DMS79 treated with DMSO at 0.1 percent for 48 hours (cell line): ENCODE measurements at places on chromosomes 1 and 21.
A peak's percentile ranks its signal among the peaks of the same experiment; 100 is the strongest.

DNA sequence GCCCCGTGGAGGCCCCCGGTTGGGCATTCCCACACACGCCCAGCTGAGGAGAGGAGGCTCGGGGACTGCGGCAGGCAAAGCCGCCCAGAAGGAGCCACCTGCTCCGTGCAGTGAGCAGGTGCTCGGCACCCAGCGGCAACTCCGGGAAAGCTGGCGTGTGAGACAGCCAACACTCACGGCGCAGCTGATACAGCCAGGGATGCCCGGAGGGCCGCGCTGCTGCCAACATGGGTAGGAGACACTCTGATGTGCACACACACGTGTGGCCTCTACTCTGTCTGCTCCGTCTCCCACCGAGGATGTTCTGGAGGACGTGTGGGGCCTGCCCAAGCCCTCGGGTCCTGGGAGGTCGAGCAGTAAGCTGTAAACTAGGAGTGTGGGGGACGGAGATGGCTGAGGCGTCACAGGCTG lies 12.9 kb downstream of the MORN1 start:
- no peak for DNase-seq

DNA sequence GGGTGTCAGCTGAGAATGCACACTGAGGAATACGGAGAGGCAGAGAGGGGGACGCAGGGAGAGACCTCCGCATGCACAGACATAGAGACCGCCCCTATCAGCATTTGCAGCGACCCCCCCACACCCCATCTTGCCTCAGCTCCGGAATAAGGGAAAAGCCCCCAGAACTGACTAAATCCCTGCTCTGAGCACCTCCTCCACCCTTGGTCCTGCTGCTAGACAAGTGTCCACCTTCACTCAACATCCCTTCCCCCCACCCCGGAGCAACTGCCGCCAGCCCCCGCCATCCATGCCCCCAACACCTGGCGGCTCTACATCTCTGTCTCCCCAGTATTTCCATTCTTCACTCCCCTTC lies 769 bp downstream of the SV2A start:
- no peak for DNase-seq

GRCh38 chr1:116503546-116504307 lies 67.1 kb downstream of the CD58 start:
- DNase-seq: no peak

DNA sequence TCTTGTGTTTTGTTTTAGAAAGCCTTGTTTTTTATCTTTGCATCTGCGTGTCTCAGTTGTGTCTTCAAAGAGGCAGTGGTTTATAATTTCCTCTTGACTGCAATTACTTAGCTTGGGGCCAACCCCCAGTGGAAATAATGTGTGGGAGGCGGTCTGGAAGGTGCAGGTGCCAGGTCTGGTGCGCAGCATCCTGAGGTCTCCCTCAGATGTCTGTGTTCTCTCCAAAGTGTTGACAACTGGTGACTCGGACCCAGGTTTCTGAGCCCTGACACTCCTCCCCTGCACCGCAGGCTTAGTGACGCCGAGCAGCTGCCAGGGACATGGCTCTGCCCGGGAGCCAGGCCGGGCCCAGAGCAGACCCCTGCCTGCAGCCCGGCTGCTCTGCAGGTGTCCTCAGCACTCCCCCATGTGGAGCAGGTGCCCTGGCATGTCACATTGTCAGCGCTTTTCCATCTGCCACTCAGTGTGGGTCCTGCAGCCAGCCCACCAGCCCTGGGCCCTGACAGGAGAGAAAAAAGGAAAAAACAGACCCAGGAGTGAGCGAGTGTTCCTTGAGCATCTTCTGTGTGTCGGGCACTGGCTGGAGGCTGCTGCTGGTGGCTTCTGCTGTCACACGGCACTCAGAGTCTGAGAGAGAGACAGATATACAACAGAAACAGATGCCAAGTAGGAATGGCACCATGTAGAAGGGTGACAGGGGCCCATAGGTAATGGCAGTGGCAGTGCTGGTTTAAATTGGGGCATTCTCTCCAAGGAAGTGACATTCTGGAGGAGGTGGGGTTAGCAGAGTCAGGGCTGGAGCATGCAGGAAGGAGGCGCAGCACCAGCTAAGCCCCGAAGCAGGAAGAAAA lies 24.8 kb upstream of the SELENON start:
- DNase-seq: peak; percentile 96

GRCh38 chr1:22418933-22419382 lies 32.7 kb upstream of the ZBTB40 start:
- DNase-seq: no peak

DNA sequence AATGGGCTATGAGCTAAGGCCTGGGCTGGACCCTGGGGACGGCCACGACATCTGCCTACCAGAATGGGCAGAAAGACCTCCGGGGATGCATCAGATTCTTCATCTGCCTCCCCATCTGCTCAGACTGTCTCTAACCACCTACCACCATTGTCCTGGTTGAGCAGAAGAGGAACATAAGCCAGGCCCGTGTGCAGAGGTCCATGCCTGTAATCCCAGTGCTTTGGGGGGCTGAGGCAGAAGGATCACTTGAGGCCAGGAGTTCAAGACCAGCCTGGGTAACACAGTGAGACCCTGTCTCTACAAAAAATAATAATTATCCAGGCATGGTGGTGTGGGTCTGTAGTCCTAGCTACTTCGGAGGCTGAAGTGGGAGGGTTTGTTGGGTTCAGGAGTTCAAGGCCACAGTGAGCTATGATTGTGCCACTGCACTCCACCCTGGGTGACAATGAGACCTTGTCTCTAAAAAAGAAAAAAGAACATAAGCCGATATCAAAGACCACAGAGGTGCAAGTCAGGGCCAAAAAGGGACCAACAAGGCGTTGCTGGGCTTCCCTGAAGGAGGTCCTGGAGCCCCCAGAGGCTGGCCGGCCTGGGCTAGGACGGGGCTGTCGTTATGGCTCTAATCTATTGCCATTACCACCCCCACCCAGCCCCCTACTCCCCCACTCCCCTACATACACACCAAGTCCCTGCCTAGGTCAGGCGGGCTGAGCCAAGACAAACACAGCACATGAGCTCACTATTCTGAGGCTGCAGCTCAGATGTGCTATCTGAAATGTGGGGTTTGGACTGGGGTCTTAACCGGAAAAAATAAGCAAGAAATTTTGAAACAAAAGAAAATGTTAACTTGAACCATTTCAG lies 239.2 kb upstream of the RAB4A start:
- DNase-seq: no peak

DNA sequence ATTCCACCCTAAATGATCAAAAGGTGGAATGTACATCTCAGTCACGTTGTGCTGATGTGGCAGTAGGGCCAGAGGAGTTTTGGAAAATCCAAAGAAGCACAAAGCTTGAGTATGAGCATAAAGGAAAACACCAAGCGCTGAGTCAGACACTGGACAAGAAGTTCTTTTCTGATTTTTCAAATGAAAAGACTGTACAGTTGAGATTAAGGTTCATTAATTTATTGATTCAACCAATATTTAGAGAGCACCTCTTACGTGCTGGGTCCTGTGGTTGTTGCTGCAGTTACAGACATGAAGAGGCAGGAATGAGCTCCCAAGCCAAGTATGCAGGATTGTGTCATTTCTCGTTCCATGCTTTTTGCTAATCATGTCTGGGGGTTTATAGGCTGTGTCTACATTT lies 28.9 kb upstream of the APP start:
- DNase-seq: no peak

- DNase-seq: no peak
Measured at GRCh38 chr21:33966324-33966949, 50.8 kb upstream of the ATP5PO start.

DNA sequence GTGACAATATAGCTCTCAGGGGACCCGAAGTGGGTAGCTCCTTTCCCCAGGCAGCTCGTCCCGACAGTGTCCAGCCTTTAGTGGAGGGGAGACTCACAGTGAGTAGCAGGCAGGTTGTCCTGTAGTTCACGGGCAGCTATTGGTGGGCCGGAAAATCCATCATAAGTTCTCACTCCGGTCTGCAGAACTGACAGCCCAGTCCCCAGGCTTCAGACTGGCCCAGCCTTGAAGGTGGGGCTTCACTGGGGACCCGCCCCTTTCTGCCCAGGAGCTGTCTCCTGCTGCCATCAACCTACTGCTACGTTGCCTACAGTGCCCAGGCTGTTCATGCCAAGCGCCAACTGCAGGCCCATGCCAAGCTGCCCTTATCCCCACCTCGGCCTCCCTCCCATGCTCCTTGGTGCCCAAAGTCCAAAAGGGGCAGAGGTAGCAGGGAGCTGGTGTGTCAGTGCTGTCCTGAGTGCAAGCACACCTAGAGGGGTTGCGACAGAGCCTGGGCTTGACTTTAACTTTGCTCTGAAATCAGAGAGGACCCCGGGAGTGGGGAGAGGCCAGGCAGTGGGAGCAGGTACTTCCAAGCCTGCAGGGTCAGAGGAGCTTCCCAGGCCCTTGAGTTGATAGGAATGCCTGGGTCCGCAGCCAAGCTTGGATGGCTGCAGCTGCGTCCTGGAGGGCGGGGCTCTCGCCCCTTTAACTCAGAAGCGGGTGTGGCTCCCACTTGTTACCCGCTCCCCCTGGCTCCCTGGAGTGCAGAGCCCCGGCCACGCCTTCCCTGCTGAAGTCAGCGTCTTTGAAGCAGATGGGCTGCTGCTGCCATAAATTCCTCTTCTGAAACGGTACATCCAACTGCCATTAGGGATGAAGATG lies 1144.3 kb upstream of the NCAM2 start:
- DNase-seq: no peak

- no peak for DNase-seq
Measured at GRCh38 chr1:46672696-46673095, 1.0 kb downstream of the TEX38 start.

DNA sequence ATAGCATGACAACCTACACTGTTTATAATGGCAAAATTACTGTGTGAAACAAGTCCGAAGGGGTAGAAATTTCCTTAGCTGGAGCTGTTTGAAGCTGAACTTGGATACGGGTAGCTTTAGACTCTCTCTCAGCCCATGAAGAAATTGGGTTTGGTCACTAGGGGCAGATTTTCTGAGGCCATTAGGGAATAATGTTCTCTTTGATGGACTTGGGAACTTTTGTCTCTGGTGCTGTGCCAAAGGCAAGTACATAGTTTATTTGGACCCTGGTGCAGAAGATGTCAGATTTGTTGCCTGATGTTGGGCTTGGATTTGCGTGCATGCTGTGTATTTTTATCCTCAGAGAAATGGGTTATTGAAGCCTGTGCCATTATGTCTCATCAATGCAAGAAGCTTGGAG lies 109.6 kb downstream of the VPS13D start:
- no peak for DNase-seq

DNA sequence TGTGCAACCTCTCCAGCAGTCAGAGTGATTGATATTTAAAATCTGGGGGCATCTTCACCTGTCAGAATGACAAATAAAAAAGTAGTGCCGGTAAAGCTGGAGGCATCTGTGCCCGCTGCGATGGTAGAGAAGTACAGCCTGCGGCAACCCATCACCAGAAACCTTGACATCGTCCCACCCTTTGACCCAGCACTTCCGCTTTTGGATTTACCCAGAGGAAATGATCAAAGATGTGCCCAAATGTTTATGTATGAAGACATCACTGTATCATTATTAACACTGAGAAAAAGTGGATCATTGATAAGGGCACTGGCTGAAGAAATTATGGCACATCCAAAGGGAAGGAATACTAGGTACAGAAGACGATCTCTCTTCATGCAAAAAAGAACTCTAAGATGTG lies 96.0 kb downstream of the PGBD5 start:
- no peak for DNase-seq

- no peak for DNase-seq
Measured at GRCh38 chr21:30713766-30714165, 4.8 kb downstream of the KRTAP21-3 start.

DNA sequence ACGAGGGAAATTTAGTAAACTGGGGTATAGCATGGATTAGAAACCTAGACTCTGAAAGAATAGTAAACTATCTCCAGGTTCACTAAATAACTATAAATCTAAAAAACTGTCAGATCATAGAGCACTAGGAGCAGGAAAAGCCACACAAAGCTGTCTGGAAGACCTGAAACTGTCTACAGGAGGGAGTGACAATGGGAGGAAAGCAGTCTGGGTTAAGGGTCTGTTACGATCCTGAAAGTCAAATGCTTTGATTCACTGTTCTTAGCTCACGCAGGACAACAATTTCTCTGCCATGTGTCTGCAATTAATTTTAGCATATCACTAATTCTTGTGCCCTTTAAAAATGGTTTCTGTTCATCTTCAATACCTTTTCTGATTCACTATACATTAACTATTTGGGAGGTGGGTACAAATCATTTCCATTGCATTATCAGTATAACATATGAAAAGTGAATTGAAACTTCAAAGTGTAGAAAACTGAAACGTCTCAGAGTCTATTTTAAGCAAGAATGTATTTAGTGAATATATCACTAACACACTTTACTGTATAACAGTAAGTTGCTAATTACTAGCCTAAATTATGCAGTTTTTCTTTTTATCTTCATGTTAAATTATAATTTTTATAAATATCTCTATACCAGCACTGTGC lies 18.4 kb downstream of the CEP170 start:
- no peak for DNase-seq

- no peak for DNase-seq
Measured at GRCh38 chr1:31099293-31100032, 33.9 kb upstream of the PUM1 start.

DNA sequence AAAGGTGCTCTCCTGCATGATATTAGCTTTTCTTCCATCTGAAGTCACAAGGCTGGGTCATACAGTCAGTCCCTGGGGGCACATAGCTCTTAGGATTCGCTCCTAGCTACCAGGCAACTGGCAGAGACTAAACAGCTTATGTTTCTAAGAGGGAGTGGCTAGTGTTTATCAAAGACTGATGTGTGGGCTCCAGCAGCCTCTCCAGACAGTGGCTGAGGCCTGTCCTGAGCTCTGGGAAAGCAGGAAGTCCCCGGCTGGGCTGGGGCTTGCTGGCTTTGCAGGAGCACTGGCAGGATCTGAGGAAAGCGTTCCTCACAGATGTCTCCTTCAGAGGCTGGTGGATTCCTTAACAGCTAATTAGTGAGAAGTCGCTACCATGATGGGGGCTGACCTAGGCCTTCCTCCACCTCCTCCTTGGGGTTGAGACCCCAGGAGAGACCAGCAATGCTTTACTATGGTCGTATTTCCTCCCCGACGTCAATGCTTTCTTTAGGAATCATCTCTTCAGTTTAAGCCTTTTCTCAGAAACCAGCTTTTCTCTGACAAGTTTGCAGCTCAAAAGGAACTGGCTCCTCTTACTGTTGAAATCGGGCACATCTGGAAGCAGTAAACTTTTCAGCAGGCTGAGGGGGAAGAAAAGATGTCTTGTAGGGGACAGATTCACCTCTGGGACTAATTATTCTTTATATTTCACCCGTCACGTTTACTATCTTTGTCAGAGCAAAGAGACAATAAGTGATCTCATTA lies 33.5 kb upstream of the HHAT start:
- DNase-seq: peak; percentile 73

GRCh38 chr1:26771285-26771642 lies 16.5 kb upstream of the PIGV start:
- peak; percentile 82 for DNase-seq
